ENCODE measurements at places on chromosomes 6 and 20.

DNA sequence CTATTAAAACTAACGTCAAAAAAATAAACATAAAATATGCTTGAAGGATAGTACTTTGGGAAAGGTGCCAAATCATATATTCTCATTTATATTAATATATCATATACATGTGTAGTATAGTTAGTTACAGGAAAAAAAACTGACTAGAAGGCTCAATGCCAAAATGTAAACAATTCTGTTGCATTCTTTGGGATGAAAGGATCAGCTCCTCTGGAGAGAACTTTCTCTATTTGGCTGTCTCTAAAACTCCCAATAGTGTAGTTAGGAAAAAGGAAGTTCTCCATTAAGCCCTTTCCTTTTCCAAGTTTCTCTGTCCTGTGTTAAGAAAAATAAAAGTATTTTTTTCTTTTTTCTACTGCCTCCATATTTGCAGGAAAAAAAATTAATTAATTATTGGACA, 86.5 kb upstream of the BTN3A2 start:
- no peak for DNase-seq

DNA sequence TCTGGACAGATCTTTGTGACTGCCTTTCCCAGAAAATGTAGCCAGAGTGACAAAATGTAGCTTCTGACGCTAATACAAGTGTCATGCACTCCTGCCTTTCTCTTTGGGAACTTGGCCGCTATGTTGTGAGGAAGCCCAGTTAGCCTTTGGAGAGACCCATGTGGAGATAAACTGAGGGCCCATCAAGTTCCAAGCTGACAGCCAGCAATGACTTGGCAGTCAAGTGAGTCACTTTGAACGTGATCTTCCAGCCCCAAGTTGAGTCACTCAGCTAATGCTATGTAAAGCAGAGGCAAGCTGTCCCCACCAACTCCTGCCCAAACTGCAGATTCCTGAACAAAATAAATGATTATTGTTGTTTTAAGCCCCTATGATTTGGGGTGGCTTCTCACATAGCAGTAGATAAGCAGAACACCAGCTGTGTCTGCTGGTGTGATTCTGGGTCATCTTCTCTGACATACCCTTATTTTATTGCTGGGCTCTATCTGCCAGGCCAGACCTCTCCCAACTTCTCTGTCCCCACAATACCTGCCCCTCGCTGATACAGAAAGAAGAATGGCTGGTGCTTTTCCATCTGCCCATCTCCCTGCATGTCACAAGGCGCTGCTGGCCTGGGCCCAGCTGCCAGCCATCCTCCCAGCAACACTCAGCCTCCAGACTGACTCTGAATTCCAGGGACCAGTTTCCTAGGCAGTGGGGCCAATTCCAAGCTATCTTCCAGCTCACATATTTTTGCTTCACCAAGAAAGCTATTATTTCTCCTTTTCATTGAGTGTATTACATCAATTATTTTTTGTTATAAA, 274.8 kb downstream of the LRFN2 start:
- DNase-seq = no peak

- DNase-seq = no peak
Observed at GRCh38 chr6:119129968-119130484, 51.6 kb upstream of the FAM184A start.

DNA sequence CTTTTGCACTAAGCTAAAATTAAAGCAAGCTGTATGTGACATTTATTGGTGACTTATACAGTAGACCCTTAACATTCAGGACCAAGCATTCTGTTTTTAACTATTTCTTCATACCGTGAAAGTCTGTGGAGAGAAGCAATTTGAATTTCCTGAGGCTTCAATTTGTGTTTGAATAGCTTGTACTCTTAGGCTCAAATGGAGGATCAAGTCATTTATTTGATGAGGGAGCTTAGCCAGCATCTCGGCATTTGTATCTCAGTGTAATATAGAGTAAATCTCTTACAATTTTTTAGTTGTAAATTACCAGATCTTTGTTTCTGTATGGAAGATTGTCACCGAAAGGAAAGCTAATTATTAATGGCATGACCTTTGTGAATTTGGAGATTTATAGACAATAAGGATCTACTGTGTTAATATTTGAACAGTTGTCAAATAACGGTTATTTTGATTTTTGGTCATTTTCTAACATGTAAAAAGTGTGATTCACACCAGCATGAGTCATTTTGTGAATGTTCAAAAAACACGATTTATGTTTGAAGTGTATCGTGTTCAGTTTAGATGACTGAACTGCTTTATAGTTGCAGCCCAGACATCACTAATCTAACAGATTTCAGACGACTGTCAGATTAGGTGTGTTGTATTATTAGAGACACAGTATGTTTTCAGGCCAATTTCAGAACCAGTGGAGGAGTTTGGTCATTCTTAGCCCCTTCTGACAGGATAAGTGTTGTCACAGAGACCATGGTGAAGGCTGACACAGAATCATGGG, 332.9 kb downstream of the CDKAL1 start:
- no peak for DNase-seq

DNA sequence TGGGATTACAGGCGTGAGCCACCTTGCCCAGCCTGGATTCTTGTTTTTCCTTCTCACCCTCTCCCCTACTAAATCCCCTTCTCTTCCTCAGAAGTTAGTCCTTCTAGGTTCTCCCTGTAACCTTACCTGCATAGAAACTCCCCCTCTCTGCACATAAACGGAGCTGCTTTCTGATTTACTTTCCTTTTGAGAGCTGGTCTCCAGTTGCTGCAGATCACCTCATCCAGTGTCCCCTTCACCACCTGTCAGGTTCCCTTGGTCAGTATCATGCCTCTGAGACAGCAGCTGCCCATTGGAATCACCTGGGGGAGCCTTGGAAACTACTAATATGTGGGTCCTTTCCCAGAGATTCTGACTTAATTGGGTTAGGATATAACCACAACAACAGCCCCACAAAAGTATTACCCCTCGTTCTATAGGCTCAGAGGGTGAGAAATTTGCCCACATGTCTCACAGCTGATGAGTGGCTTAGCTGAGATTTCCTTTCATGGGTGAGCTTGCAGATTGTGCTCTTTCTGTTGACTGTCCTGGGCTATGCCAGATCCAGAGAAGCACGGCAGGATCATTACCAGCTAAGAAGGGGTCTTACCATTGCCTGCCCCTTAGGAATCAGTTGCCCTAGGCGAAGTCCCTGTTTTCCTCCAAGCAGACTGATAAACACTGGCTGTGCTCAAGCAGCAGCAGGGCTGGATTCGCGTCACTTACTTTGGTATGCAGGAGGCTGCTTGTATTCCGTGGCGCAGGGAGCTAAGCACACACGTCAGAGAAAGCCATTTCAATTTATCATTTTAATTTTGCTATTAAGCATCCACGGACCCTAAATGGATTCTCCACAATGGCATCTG, 51.3 kb downstream of the AKAP12 start:
- no peak for DNase-seq

GRCh38 chr6:81553216-81553615, 199.3 kb downstream of the TENT5A start:
- DNase-seq = no peak

- no peak for DNase-seq
Observed at GRCh38 chr6:159334068-159334467, 164.9 kb downstream of the FNDC1 start.

- DNase-seq = no peak
Observed at GRCh38 chr6:72579865-72580264, 42.0 kb upstream of the KCNQ5 start.

DNA sequence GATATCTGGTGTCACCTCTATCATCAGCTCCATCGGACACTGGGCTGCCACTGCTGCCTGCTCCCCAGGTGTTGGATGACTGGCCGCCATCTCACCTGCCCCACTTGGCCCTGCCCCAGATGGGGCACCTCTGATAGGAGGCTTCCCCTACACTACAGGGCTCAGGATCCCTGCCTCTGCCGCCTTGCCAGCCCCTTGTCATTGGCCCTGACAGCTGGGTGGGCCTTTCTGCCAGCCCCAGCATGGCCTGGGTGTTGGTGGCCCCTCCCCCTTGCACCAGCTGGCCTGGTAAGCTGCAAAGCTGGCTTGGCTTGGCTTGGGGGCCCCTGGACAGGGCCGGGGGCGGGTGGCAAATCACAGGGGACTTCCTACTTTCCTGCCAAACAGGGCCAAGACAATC, 10.6 kb downstream of the PACSIN1 start:
- DNase-seq = no peak

DNA sequence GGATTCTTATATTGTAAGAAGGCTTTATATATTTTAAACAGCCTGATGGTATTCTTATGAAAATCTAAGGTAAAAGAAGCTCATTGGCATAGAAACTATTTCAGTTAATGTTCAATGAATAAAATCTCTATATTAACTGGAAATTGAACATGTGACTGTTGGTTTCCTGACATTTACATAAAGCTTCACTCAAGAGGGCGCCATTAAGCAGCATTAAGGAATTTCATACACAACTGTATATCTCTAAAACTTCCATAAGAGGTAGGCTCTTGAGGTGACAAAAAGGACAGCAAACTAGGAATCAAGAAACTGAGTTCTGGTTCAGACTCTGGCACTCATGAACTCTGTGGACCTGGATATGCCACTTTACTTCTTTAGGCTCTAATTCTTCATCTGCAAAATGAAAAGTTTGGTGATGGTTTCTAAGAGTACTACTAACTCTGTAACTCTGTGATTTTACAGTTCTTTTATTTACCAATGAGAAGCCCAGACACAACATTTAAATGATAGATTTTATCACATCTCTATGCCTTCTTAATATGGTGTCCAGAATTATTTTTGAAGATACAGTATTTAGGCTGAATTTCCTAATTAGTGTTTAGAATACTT, 147.5 kb downstream of the FLRT3 start:
- DNase-seq = no peak

- DNase-seq = no peak
Observed at GRCh38 chr20:48711696-48712464, 115.9 kb downstream of the PREX1 start.

DNA sequence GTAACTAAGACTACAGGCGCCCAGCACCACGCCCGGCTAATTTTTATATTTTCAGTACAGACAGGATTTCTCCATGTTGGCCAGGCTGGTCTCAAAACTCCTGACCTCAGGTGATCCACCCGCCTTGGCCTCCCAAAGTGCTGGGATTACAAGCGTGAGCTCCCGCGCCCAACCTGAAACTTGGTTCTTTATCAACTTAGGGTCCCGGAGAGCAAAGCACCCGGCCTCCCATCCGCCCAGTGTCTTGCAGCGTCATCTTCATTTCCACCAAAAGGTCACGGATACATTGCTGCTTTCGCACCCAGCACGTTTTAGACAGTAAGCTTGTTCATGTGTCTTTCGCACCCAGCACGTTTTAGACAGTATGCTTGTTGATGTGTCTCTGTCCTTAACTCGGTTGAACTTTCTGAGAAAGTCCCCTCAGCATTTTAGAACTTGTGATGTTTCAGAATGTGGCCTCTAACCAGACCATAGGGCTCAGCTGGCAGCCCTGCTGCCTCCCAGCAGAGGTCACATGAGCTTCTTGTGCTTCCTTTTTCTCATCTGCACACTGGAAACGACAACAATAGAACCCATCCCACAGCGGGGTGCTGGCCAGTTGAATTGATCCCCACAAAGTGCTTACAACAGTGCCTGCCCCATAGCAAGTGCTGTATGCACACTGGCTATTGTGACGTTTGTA, 48.8 kb downstream of the PRR18 start:
- no peak for DNase-seq

DNA sequence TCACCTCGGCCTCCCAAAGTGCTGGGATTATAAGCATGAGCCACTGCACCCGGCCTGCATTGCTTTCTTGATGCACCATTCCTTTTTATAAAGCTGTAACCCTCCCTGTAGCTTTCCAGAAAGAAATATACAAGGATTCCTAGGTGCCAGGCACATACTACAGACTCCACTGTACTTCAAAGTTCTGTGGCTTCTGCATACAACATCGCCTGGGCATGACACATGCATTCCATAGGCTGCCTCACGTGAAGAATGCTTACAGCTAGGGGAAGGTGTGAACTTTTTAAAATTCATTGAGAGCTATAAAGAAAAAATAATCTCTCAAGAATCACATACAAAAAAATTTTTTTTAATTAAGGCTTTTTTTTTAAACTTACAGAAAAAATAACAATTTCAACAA, 50.2 kb downstream of the TRAM2 start:
- DNase-seq = no peak

DNA sequence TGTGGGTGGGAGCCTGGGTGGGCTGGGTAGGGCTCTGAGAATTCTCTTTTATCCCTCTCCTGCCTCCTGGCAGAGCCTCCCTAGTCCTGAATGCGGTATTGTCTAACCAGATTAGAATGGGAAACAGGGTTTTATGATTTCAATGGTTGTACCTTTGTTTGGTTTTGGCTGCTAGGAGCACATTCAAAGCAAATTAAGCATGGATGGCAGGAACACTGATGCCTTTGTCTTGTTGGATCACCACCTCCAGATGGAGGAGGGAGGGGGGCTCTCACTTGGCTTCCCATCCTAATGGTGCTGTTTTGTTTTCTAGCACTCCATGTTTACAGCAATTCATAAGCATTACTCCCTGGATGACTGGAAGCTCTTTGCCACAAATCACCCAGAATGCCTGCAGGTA, 11.6 kb downstream of the GMPR start:
- DNase-seq = no peak

GRCh38 chr6:151698931-151699700, 108.4 kb upstream of the ESR1 start:
- no peak for DNase-seq

DNA sequence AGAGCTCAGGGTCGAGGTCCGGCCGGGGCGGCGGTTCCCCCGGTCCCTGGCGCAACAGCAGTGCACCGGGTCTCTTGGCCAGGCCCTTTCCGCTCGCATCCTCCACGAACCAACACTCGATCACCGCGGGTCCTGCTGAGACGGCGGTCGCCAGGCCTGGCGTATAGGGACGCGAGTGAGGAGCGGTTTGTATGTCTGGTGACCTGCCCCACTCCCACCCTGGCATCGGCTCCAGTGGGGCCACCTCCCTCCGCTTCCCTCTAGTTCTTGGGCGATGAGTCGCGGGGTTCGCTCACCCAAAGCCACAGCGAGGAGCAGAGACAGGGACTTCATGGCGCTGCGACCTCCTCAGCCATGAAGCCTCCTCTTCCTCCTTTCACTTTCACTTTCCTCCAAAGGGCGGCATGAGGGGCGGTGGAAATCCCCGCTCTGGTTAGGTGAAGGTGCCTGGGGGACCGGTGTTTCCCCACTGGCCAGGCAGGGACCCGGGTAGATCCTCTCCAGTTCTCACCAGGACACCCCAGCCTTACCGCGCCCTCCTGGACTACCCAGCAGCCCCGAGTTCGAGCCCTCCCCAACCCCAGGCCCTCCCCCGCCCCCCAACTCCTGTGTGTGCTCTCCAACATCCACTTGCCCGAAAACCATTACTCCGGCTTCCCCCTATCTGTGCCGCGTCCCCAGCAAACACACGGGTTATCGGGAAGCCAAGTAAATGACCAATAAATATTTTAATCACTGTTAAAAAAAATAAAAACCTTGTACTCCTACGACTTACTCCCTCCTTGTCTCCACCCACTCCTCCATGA, at the start of gene TAPBP:
TSS of gene TAPBP (minus strand) at position 370 of the 806 bp plus-strand sequence. CDS start at position 333, 37 bp downstream.
- peak; percentile 79 for DNase-seq
